ENCODE measurements at places on chromosomes 2 and 18.

GRCh38 chr18:9578306-9578705, 36.1 kb downstream of the PPP4R1 start:
- DNase-seq: no peak

GRCh38 chr2:219425238-219426067, 7.3 kb downstream of the DES start:
- DNase-seq: no peak

DNA sequence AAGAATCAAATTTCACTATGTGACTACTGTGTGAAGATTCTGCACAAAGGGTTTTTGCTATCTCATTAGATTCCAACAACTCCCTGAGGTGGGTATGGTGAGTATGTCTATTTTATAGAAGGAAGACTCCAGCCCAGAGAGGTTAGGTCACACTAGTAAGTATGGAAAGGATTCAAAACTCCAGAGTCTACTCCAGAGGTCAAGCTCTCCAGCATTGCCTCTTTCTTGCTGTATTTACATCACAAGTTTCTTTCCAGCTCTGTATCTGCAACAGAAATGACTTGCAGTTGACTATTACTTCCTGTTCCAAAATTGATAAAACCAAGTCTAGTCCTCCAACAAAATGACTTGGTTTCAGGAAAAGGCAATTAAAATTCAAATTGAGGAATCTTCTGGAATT, 2.1 kb downstream of the COL4A4 start:
- DNase-seq: no peak

DNA sequence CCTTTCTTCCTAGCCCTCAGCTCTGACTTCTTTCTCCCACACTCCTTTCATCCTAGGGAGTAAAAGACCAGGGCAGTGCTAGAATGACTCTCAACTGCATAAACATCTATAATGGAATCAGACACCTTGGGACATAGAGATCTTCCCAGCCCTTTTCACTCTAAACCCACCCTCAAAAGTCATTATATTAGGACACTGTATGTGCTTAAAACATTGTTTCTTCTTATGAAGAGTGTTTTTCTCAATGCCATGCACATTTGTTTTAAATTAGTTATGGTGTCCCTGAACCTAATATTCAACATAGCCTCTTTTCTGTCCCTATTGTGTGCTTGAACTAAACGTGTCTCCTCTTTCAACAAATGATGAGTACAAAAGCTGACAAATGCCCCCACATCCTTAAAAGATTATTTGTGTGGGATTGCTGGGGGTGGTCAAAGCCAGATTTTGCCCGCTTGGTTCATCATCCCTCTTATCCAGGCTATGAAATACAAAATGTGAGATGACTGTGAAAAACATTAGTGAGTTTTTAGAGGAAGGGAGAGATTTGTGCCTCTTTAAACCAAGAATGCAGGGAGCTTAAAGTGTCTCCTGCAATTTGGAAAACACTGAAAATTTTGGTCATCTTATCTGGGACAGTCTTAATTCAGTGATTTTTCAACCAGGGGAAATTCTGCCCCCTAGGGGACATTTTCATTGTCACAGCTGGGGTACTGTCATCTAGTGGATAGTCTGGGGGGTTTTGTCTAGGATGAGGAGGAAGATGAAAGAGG, 29.0 kb downstream of the SERPINB5 start:
- DNase-seq: no peak

DNA sequence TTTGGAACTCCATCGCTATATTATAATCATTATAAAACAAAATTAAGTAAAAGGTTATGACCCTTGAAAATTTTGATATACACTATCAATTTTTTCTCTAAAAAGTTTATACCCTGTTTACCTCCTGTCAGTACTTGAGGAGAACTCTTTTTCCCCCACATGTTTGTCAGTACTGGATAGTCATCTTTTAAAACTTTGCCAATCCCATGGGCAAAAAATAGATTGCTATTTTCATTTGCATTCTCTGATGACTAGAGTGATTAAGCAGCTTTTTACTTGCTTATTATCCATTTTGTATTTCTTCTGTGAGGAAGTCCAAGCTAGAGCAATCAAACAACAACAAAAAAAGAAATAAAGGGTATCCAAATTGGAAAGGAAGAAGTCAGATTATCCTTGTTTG, 76.4 kb downstream of the DGKD start:
- no peak for DNase-seq

DNA sequence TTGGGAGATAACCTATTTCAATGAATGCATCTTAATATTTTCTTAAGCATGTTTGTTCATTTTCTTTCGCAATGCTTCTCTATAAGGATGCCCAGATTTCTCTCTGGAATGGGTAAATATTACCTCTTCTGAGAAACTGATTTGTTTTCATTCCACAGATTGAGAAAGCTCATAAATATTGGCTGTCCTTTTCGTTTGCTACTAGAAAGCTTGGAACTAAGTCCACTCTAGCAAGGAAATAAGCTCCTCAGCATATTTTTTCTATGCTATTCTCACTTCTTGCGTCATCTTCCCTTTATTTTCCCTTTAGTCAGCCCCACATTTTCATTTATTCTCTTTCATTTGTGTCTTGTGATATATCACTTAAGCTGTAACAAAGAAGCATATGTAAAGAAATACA, 76.3 kb downstream of the ANTXR1 start:
- DNase-seq: no peak

DNA sequence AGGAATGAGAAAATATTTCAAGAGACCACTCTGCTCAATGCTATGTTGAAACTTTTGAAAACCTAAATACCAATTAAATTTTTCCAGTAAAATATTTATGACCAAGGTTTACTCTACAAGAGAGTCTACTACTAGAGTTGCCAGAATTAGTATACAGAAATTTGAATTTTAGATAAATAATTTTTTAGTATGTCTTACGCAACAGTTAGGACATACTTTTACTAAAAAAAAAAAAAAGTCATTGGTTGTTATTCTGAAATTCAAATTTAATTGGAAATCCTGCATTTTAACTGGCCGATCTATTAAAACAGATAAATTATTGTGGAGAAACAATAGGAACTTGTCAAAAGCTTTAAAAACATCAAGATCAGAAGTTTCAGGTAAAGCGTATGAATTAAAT, 49.1 kb upstream of the TMEM200C start:
- no peak for DNase-seq
